Testis (tissue), 5 donors: ENCODE measurements at places on chromosomes 5 and 9.

- DNase-seq, result peak; percentile 14
These were observed 2.0 kb upstream of the APBA1 start for GRCh38 chr9:69674112-69674685.

- no peak for DNase-seq
These were observed 161.2 kb downstream of the SNX18 start for GRCh38 chr5:54678737-54679136.

DNA sequence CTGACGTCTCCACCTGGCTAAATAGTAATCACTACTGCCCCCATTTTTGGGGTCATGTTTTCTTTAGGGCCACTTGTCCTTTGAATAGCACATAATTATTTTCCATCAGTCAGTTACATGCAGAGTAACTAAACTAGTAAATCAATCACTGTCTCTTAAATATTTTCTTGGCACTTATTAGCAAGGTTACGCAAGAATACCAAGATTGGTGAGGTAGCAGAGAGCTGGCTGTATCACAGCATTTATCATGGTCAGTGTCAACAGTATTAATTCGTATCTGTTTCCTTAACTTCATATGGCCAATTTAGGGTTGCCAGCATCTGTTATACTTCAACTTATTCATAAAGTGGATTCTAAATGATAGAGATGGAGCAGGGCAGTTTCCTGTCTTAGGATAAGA lies 346.8 kb upstream of the FAM174A start:
- DNase-seq, result no peak

- DNase-seq, result no peak
These were observed 7.8 kb downstream of the PHYHD1 start for GRCh38 chr9:128928624-128929023.

DNA sequence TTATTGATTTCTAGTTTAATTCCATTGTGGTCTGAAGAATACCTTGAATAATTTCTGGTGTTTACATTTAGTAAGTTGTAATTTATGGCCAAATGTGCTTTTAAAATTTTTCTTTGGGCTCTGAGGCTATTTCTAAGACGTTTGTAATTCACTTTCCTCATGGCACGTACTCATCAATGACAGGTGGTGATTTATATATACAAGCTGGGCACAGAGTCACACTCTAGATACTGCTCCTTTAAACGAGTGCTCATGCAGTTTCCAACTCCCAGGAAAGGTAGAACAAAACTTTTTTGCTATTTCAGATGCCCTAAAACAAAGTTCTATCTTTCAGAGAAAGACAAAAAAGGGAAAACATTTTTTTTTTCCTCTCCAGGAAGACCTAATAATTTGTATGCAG lies 146.9 kb downstream of the AUH start:
- no peak for DNase-seq

DNA sequence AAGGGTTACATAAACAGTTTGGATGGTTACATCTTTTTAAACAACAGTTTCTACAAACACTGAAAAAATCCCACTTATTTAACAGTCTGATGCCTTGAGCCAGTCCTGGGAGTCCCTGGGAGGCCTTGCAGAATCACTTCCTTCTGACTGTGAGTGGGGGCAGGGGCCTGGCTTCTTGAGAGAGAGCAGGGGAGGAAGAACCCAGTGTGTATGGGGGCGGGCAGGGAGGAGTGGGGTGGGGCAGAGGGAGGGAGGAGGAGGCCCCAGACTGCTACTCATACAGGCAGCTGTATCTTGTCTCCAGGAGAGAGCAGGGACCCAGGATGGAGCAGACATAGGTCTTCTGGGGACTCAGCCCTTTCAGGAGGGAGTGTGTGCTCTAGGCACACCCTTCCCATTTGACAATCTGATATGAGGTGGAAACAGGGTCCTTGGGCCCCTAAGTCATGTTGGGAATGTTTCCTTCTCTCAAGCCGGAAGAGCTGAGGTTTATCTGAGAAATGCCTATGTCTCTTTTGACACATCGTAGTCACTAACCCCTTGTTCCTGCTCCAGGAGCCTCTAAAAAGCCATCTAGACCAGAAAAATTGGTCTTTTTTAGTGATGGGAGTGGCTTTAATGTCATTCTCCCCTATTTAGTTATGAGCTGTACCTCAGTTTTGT lies 52.8 kb downstream of the IRF1 start:
- DNase-seq, result peak; percentile 87

- no peak for DNase-seq
These were observed 126.7 kb downstream of the ARSB start for GRCh38 chr5:78858364-78858763.
